ENCODE measurements at places on chromosomes 11 and 22.

GRCh38 chr11:97454988-97455387, 1065.2 kb downstream of the JRKL start:
- DNase-seq = no peak

DNA sequence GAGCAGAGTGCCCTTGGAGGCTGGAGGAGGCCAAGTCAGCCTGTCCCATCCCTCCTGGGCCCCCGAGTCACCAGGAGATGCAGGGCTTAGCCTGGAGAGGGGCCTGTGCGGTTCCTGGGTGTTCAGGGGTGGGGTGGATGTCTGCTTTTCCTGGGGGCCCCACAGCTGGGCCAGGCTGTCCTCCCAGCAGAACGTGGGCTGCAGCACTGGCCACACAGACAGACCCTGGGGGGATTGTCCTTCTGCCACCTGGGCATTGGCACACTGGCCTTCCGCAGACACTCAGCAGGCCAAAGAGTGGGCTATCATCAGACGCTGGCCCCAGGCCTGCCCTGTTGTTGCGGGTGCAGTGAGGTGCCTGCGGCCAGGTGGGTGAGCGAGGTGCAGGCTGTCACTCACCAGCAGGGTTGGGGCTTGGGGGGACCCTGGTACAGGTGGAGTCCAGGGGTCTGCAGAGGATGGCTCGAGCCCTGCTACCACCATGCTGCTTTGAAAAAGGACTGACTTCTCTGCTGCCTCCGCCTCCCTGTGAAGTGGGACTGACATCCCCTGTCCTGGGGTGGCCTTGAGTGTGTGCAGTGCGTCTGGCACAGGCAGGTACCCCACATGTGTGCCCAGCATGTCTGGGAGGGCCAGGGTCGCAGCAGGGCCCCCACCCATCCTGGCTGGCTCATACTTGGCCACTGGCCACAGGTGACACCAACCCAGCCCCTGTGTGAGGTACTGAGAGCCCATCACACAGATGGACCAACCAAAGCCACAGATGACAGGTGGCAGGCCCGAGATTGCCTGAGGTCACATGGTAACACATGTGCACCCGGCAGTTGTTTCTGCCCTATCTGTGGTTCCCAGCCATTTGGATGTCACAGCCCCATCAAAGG, 39.0 kb upstream of the KCNQ1OT1 start:
- DNase-seq = peak; percentile 61

- DNase-seq = no peak
Observed at GRCh38 chr11:18768978-18769377, 22.6 kb downstream of the PTPN5 start.

- DNase-seq = no peak
Observed at GRCh38 chr22:31173386-31174145, 13.6 kb downstream of the RNF185 start.

GRCh38 chr11:68038718-68039525, at the start of gene TCIRG1:
TCIRG1 (plus strand) TSS chr11:68039025; CDS start chr11:68041272, 2,247 bp downstream.
- DNase-seq = peak; percentile 84

DNA sequence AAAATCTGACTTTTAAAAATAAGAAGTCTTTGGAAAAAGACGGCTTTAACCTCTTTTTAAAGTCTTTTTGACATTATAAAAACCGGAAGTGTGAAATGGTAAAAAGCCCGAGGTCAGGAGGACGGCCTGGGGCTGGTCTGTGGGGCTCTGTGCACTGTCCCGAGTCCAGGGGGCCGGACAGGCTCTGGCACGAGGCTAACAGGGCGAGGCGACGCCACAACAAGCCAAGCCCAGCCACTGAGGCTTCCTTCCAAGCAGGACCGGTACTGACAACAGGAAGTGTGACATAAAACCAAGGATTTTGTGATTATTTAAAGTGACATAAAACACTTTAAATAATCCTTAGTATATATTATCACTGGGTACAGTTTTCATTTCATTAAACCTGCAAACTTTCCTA, 39.2 kb downstream of the BRD1 start:
- DNase-seq = no peak

DNA sequence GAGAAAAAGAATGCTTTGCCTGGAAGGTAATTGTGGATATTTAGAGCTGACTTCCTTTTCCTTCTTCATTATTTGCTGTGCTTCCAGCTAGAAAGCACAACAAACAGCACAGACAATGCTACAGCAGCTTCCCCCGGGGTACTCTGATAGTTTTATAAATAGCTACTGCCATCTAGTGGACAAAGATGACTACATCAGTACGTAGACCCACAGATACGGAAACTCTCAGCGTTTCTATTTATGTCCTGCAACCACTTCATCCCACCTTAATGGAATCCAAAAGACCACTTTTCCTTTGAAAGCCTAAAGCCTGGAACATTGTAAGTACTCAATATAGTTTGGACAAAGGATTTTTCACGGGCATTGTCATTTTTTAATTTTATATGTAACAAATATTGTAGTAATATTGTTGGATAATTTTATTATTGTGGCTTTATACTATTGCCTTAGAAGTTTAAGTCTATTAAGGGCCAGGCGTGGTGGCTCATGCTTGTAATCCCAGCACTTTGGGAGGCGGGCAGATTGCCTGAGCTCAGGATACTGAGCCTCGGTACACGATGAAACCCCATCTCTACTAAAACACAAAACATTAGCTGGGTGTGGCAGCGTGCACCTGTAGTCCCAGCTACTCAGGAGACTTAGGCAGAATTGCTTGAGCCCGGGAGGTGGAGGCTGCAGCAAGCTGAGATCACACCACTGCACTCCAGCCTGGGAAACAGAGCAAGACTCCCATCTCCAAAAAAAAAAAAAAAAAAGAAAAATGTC, 7.5 kb downstream of the HSPA8 start:
- peak; percentile 88 for DNase-seq

- no peak for DNase-seq
Observed at GRCh38 chr11:29183301-29183700, 833.5 kb downstream of the KCNA4 start.

GRCh38 chr11:107547961-107548360, 17.6 kb downstream of the ALKBH8 start:
- no peak for DNase-seq

- no peak for DNase-seq
Observed at GRCh38 chr11:78038697-78039313, 15.7 kb upstream of the KCTD14 start.
